ENCODE measurements at places on chromosomes 6 and 20.

DNA sequence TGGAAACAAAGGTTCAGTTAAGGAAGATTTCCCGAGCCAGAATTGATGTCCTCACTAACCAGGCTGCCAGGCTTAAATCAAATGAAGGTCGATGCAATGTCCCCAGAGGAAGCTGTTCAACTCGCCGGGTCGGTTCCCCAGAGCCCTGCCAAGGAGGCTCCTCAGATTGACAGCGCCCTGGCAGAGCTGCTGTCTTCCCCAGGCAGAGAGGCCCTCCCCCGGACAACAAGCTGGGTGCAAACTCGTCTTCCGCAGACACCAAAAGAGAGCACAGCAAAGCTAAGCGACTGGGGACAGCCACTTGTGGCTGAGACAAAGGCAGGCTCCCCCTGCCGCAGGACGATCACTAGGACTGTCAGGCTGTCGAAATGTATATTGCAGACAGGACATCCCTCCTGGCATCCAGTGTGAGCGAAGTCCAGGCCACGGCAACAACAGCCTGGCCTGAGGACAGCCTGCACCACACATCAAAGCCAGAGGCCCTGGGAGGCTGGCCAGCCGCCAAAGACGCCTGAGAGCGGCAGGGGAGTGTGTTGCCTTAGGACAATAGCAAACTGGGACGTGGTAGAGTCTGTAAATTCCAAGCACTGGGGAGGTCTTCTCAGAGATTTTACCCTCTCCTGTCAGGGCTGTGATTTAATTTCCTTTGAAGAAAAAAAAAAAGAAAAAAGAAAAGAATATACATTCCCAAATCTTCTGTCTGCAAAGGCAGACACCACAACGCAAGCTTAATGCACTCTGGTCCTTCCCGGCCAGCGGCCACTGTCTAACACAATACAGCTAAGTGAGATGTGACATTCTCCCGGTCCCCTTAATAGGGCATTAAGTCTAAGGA, 99.1 kb downstream of the HIVEP2 start:
- peak; percentile 35 for DNase-seq

- DNase-seq, result no peak
These were observed 254.9 kb downstream of the TAF4 start for GRCh38 chr20:61810738-61811135.

GRCh38 chr6:160076009-160076408, 45.6 kb upstream of the SLC22A1 start:
- no peak for DNase-seq

DNA sequence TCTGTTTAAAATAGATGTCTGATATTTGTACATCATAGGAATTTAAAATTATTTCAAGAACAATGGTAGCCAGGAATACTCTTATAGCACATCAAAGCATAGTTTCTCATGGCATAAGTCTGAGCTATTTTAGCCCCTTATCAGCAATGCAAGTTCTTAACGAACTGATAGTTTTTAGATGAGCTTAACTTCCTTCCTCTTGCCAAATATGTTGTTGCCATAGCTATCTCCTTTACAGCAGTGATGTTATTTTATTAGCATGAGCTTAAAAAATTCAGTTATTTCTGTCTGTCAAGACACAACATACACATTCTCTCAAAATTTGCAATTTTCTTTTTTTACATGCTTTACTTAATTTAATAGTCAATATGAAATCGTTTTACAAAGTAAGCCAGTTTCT, 867.2 kb downstream of the PHF3 start:
- DNase-seq, result no peak

DNA sequence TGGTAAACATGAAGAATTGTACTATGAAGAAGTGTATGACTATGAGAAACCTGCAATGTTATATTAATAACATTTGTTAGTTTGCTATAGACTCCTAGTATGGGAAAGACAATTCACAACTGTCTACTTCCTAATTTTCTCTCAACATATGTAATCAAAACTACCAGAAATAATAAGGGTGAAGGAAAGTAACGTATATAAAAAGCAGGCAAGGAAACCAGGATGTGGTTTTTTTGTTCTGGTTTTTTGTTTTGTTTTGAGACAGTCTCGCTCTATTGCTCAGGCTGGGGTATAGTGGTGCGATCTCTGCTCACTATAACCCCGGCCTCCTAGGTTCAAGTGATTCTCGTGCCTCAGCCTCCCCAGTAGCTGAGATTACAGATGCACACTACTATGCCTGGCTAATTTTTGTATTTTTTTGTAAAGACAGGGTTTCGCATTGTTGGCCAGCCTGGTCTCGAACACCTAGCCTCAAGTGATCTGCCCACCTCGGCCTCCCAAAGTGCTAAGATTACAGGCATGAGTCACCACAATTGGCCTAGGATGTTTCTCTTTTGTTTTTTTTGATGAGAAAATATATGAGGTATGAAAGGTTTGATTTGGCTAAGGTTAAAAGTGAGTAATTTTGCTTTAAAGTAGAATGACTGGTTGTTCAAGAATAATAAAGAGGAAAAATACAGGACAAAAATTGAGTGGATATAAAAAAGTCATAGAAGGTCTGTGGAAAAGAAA, 83.1 kb downstream of the PTCHD4 start:
- DNase-seq, result no peak

GRCh38 chr20:50001784-50002311, 19.1 kb downstream of the SNAI1 start:
- DNase-seq, result no peak

- DNase-seq, result no peak
These were observed 185.2 kb downstream of the SLC24A3 start for GRCh38 chr20:19397666-19398065.

- no peak for DNase-seq
These were observed 7.4 kb downstream of the CYP39A1 start for GRCh38 chr6:46645265-46645664.

GRCh38 chr20:57526087-57526884, 1.3 kb upstream of the CTCFL start:
- no peak for DNase-seq

DNA sequence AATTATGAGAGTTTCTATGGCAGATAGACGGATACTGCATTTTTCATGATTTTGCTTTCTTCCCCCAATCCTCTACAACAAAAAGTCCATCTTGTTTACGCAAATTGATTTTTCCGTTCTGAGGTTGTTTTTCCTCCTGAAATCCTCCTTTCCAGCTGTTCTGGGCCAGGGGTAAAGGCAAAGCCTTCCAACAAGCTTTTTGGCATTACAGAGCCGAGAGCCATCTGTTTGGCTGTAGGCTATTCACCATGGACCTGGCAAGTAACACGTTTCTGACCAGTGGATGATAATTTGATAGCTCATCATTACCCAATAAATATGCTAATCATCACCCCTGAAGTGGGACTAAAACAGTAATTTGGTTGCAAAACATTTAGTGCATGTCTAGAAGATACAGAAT, 226.5 kb downstream of the CBLN4 start:
- DNase-seq, result no peak

DNA sequence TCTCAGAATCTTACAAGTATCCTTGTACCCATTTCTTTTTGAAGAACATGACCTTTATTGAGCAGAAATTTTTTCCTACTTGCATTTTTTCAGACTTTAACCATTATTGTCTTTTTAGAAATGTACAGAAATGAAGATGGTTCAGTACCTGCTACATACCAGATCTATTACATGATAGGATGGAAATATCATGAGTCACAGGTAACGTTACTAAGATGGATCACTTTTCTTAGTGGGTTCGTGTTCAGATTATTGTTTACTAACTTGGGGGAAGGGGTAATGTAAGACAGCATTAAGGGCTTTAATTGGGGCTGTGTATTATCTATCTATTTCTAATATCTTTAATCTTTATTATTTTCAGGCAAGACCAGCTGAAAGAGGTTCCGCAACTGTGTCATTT, 31.9 kb downstream of the NDUFAF5 start:
- no peak for DNase-seq

DNA sequence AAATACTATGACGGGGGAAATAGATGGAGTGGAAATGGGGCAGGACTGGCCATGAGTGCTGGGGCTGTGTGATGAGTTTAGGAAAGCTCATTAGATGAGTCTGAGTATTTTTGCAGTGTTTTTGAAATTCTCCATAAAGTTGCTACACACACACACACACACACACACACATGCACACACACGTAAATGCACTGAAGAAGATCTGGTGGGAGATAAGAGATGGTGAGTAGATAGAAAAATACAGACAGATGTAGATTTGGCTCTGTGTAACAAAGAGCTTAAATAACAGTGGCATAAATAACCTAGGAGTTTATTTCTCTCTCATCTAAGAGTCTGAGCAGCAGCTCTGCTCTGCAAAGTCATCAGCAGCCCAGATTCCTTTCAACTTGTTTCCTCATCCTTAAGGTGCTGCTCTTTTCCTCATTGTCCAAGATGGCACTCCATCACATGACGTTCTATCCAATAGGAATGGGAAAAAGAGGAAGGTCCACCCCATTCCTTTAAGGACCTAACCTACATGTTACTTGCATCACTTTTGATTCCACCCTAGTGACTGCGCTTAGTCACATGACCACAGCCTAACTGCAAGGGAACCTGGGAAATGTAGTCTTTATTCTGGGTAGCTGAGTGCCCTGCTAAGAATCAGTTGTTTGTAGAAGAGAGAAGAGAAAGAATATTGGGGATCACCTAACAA, 76.4 kb downstream of the EYA2 start:
- no peak for DNase-seq

GRCh38 chr6:169362501-169363121, 109.0 kb upstream of the THBS2 start:
- DNase-seq, result no peak

DNA sequence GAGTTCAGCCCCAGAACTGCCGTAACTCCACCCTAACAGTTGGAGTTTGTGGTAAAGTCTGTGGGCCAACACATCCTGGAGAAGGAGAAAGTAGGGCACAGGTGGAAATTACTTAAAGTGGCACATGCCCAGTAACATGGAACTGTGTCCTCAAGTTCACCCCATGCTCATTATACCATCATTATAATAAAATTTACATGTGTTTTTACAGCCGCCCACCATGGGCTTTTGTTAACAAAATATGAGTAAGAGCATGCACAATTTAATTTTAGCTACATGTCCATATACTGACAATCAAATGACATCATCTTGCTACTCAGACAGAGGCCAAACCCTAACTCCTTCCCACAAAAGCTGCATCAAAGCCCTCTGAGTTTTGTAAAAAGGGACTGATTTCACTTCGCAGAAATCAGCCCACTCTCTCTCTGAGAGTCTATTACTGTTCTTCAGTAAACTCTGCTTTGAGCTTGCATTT, 17.3 kb upstream of the ELOVL4 start:
- DNase-seq, result no peak

DNA sequence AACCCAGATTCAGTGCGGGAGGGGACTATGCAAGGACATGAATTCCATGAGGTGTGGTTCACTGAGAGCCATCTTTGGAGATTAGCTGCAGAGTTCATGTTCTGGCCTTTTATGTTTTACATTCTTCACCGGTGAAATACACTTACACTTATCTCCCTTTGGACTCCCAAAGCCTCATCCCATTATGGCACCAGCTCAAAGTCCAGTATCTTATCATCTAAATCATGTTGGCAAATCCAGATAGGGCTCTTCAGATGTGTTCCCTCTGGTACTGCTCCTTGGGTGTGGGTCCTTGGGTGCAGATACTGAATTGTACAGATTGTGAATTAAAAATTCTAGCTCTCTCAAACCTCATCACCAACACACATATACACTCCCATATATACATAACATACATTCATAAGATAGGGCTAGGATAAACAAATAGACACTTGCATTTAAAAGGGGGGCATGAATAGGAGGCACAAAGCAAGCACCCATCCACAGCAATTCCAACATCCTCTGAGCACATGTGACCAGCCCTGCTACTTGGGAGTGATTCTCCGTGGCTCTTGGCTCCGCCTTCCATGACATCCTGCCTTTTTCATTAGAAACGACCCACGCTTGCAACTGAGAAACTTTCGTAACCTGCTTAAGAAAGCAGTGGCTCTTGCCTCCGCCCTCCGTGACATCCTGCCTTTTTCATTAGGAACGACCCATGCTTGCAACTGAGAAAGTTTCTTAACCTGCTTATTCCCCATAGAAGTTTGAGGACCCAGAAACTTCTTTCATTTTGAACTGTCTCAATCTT, 53.6 kb upstream of the LRRC1 start:
- DNase-seq, result no peak

GRCh38 chr6:41659935-41660334, 21.7 kb downstream of the MDFI start:
- DNase-seq, result no peak

DNA sequence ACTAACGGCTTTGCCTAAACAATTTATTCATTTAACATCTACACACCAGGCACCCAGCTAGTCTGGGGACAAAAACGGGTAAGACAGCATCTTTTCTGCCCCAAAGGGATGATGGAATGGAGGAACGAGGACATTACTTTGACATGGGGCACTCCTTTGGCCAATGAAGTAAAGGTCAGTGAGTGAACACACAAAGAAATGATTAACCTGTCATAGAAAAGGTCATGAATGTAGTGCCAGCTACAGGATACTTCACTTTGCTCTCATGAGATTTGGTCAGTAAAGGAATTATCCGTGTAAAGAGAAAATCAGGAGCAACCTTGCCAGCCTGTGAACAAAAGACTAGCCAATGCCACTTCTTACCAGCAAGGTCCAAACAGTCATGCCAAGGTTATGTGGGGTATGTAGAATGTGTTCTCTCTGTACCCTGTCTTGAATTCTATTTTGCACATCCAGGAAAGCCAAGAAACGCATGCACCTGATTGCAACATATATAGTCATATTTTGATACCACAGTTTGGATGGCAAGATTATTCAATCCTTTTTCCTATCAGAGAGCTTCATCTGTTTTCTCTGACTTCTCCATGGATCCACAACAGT, 145.3 kb downstream of the GMPR start:
- no peak for DNase-seq

- no peak for DNase-seq
These were observed 177.0 kb downstream of the FOXC1 start for GRCh38 chr6:1786455-1787453.

All from stimulated activated CD4-positive, alpha-beta T cell treated with anti-CD3 and anti-CD28 coated beads, TNF-alpha, amount 100 ng/mL, for 1 hour (primary cell).